Effector memory CD4-positive, alpha-beta T cell (primary cell): ENCODE measurements at places on chromosomes 4 and X.

- no peak overlapping the region for H3K4me3 ChIP-seq
- H3K4me1 ChIP-seq, result no peaks in the 10 kb centered on the region
- no peaks in the 10 kb centered on the region for H3K27me3 ChIP-seq
- H3K36me3 ChIP-seq, result no peaks in the 10 kb centered on the region
Measured at GRCh38 chr4:88163336-88163735, 4.9 kb upstream of the ABCG2 start.

DNA sequence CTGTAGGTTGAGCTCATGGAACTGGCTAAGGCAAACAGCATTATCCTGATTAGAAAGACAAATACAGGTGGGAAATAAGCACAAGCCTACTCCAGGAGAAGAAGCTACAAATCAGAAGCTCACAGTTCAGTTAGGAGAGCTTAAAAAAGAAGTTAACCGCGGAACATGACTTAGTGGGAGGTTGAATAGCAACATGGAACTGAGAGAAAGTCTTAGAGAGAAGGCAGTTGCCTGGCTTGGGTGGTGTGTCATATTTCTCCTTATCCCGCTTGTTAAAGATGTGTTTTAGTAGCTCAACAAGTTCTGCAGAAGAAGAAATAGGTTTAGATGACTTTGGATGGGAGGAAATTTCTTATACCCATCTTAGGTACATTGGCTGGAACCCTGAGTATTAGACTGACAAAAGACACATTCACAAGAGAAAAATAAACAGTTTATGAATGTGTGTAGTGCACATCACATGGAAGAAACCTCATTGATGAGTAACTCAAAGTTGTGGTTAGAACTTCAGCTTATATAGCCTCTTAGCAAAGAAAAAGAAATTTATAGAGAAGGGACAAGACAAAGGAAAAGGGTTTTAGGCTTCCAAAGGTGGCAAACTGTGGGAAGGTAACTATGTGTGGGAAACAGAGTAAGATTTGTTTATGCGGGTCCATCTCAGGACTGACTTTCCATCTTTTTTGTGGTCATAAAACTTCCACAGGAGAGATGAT lies 37.4 kb upstream of the RXFP1 start:
- no peaks in the 10 kb centered on the region for H3K36me3 ChIP-seq
- no peak overlapping the region for H3K4me3 ChIP-seq
- no peak overlapping the region for H3K27ac ChIP-seq
- no peaks in the 10 kb centered on the region for H3K4me1 ChIP-seq
- DNase-seq, result no peak

DNA sequence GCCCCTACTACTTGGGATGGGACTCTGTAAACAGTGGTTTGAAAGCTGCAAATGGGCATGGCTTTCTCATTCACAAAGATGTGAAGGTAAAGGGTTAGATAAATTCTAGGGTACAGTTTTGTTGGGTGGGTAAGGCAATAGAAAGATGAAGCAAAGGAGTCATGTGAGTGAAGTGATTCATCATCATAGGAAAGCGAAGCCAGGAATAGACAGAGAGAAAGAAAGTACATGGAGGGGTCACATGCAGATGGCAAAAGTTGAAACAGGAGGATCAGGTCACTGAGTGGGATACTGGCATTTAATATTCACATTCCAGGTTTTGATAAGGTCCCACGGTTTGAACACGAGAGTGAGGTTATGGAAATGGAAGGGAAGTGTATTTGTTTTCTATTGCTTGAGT lies 8.2 kb upstream of the ABCG2 start:
- no peak overlapping the region for H3K4me3 ChIP-seq
- no peak for DNase-seq
- H3K36me3 ChIP-seq, result no peaks in the 10 kb centered on the region
- no peaks in the 10 kb centered on the region for H3K27me3 ChIP-seq
- H3K4me1 ChIP-seq, result no peaks in the 10 kb centered on the region

- H3K4me3 ChIP-seq, result no peak overlapping the region
- H3K4me1 ChIP-seq, result no peaks in the 10 kb centered on the region
Measured at GRCh38 chrX:11899091-11899490, 141.1 kb downstream of the MSL3 start.

GRCh38 chr4:42653626-42654560 lies 3.0 kb downstream of the ATP8A1 start:
- no peak overlapping the region for H3K4me3 ChIP-seq
- peaks cover 13% of the 10 kb centered on the region for H3K4me1 ChIP-seq
- H3K36me3 ChIP-seq, result no peaks in the 10 kb centered on the region
- no peak for DNase-seq
- H3K27me3 ChIP-seq, result no peaks in the 10 kb centered on the region
- no peak overlapping the region for H3K27ac ChIP-seq

GRCh38 chr4:17780501-17781299 lies 721 bp downstream of the FAM184B start:
- no peak for DNase-seq
- H3K27me3 ChIP-seq, result no peaks in the 10 kb centered on the region
- H3K4me1 ChIP-seq, result peaks cover 8% of the 10 kb centered on the region
- H3K27ac ChIP-seq, result no peak overlapping the region
- no peak overlapping the region for H3K4me3 ChIP-seq
- H3K36me3 ChIP-seq, result no peaks in the 10 kb centered on the region

DNA sequence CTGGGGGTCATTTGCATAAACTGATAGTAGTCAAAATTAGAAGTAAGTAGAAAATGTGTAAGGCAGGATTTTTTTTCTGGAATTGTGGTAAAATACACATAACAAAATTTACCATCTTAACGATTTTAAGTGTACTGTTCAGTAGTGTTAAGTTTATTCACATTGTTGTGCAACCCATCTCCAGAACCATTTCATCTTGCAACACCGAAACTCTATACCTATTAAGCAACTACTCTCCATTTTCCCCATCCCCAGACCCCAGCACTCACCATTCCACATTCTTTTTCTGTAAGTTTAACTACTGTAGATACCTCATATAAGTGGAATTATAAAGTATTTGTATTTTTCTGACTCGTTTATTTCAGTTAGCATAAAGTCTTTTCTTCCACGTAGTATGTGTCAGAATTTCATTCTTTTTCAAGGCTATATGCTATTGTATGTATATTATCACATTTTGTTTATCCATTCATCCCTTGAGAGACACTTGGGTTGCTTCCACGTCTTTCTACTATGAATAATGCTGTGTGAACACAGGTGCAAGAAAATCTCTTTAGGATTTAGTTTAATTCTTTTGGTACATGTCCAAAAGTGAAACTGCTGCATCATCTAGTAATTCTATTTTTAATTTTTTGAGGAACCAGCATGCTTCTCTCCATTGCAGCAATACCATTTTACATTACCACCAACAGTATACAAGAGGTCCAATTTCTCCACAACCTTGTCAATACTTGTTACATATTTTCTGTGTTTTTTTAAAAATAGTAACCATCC lies 39.1 kb upstream of the NSUN7 start:
- H3K27ac ChIP-seq, result no peak overlapping the region
- H3K4me3 ChIP-seq, result no peak overlapping the region
- H3K4me1 ChIP-seq, result no peaks in the 10 kb centered on the region
- H3K27me3 ChIP-seq, result no peaks in the 10 kb centered on the region
- no peak for DNase-seq

DNA sequence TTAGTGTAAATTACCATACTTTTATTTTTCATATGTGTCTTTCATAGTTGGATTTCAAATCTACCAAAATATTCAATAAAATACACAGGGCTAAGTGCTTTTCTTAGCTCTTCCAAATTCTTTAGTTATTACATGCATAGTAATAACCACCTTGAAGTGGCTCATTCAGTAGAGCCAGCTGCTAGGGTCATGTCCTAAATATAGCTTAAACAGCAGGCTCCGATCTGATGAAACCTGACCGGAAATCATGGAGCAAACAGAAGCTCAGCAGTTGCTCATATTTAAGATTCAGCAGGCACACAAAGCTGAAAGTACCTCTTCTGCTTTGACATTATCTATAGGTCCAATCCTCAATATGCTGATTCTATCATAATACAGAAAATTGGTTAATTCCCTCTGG lies 1470.4 kb downstream of the ADGRL3 start:
- no peak overlapping the region for H3K27ac ChIP-seq
- no peaks in the 10 kb centered on the region for H3K4me1 ChIP-seq
- H3K4me3 ChIP-seq, result no peak overlapping the region
- DNase-seq, result no peak
- no peaks in the 10 kb centered on the region for H3K36me3 ChIP-seq

GRCh38 chrX:94850811-94851210 lies 1176.8 kb downstream of the FAM133A start:
- no peaks in the 10 kb centered on the region for H3K4me1 ChIP-seq
- H3K4me3 ChIP-seq, result no peak overlapping the region
- DNase-seq, result no peak
- H3K36me3 ChIP-seq, result no peaks in the 10 kb centered on the region
- no peaks in the 10 kb centered on the region for H3K27me3 ChIP-seq

DNA sequence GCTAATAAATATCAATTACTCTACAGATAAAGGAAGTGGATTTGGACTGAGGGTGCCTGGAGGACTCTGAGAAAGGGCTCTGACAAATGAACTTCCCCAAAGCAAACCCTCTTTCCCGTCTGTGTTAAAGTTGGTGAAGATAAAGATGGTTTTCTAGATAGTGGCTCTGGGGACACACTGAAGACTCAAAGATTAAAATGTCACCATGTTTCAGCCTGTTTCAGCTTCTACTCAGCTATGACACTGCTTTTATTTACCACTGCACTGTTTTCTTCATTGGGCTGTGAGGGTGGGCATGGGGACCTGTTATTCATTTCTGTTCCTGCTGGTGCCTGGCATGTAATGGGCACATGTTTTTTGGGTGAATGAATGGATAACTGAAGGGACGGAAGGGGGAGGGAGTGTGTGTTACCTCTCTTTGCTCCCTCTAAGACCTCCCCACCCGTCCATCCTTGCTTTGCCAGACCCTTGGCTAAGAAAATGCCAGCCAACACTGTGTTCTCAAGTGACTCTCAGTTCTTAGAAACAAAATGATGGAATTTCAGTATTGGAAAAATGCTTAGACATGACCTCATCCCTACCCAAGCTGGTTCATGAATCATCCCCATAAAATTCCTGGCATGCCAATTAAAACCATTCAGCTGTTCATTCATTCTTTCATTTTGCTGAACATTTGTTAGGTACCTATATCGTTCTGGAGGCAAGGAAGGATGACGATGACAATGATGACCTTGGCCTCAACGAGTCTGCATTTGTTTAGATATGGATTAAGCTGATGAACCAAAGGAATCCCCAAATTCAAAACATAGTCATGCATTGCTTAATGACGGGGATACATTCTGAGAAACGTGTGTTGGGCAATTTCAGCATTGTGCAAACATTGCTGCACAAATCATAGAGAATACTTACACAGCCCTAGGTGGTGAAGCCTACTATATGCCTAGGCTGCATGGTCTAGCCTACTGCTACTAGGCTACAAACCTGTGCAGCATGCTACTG lies 13.4 kb upstream of the STK32B start:
- no peak for DNase-seq
- H3K4me1 ChIP-seq, result no peaks in the 10 kb centered on the region
- no peaks in the 10 kb centered on the region for H3K36me3 ChIP-seq
- no peak overlapping the region for H3K4me3 ChIP-seq
- no peak overlapping the region for H3K27ac ChIP-seq

GRCh38 chr4:156969101-156969500 lies 2.5 kb downstream of the PDGFC start:
- no peak for DNase-seq
- peaks cover 7% of the 10 kb centered on the region for H3K27me3 ChIP-seq
- peaks cover 3% of the 10 kb centered on the region for H3K4me1 ChIP-seq
- H3K4me3 ChIP-seq, result no peak overlapping the region

DNA sequence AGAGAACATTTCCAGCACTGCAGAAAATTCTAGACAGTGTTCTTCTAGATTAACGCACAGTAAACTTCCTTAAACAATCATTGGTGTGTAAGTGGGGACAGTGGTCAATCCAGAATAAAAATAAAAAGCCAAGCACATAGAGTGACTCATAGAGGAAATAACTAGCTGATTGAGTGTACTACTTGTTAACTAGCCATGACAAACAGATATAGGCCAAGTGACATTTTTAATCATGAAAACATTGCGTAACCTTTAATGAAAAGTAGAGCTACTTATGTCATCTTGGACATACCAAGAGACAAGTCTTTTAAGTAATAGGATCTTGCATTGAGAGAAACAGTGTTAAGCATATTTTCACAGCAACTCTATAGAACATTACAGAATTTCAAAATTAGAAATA lies 233.9 kb upstream of the MAB21L2 start:
- H3K27me3 ChIP-seq, result no peaks in the 10 kb centered on the region
- H3K36me3 ChIP-seq, result peaks cover 6% of the 10 kb centered on the region
- no peak overlapping the region for H3K27ac ChIP-seq
- no peaks in the 10 kb centered on the region for H3K4me1 ChIP-seq

GRCh38 chr4:186752325-186752724 lies 28.7 kb upstream of the FAT1 start:
- H3K4me1 ChIP-seq, result no peaks in the 10 kb centered on the region
- DNase-seq, result no peak
- H3K27me3 ChIP-seq, result no peaks in the 10 kb centered on the region
- H3K36me3 ChIP-seq, result no peaks in the 10 kb centered on the region
- H3K4me3 ChIP-seq, result no peak overlapping the region

DNA sequence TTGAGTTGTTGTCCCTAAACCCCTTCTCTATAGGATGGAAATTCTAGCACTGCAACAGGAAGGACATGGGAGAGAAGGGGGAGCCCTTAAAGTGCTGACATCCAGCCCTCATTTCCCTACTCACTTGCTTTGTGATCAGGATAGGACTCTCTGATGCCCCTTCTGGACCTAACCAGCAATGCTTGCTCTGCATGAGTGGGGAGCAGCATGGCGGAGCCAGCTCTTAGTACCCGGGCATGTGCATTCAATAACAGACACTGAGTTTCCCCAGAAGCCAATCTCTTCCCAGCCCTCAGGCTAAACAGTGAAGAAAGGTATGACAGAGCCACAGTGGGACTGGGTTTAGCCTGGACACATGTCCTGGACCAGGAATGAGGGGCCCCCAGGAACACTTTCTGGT lies 14.0 kb downstream of the SOD3 start:
- no peak overlapping the region for H3K4me3 ChIP-seq
- no peak for DNase-seq
- H3K27me3 ChIP-seq, result no peaks in the 10 kb centered on the region
- H3K4me1 ChIP-seq, result no peaks in the 10 kb centered on the region
- H3K36me3 ChIP-seq, result no peaks in the 10 kb centered on the region
- no peak overlapping the region for H3K27ac ChIP-seq

GRCh38 chrX:123263270-123263669 lies 79.2 kb downstream of the GRIA3 start:
- H3K4me3 ChIP-seq, result no peak overlapping the region
- DNase-seq, result no peak
- H3K27ac ChIP-seq, result no peak overlapping the region
- no peaks in the 10 kb centered on the region for H3K4me1 ChIP-seq

DNA sequence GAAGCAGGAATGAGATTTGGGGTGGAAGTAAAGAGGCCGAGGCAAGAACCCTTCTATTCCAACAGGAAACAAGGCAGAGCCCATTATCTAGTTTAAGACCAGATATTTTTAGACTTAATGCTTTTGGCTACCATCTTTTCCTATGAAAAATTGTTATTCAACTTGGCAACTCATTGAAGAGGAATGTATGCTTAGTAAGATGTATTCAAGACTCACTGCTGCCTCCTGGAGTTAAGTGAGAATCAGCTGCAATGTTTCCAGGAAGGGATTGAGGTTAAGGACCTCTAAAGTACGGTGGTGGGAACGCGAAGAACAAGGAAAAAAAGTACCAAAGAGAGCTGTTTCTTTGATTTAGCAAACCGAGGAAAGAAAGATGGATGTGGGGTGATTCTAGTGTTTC lies 89.1 kb downstream of the RAPGEF2 start:
- H3K27me3 ChIP-seq, result no peaks in the 10 kb centered on the region
- no peak for DNase-seq
- H3K4me3 ChIP-seq, result no peak overlapping the region
- H3K27ac ChIP-seq, result no peak overlapping the region
- H3K36me3 ChIP-seq, result no peaks in the 10 kb centered on the region
- H3K4me1 ChIP-seq, result no peaks in the 10 kb centered on the region
